Stimulated activated CD8-positive, alpha-beta memory T cell treated with anti-CD3 and anti-CD28 coated beads, Interleukin-2, amount 100 ng/mL, for 48 hours (primary cell): ENCODE measurements at places on chromosomes 1 and 21.

- DNase-seq = no peak
Measured at GRCh38 chr1:12114340-12114683, 51.2 kb downstream of the TNFRSF8 start.

DNA sequence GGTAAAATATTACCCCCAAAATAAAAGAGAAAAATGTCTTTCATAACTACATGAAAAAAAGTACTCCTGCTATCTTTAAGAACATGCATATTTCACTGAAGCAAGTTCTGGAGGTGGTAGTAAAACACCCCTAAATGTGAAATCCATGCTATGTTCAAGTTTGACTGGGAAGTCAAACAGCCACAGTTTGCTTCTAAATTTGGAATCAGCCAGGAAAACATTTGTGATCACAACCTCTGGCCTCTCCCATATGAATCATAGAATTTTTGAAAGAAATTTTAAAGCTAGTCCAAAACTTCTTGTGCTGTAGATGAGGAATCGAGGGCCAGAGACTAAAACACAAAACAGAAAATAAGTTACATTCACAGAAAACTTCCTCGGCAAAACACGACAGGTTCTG lies 6.6 kb downstream of the SORT1 start:
- no peak for DNase-seq

GRCh38 chr1:209202830-209203532 lies 380.5 kb upstream of the CAMK1G start:
- DNase-seq = no peak

DNA sequence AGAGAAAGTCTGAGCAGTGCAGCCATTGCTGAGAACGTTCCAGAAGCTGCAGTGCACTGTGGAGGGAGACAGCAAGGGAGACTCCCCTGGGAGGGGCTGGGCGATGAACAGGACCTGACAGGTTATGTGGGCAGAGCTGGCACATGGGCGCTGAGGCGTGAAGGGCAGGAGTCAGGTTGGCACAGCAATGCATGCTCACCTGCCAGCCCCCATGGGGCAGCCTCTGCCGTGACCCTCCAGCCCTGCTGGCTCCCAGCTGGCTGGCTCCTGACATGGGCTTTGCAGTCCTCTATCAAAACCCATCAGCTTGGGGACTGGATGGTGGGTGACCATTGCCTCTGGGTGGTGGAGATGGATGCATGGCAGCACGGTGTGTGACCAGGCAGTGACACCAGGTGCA lies 300.3 kb downstream of the CAMTA1 start:
- no peak for DNase-seq

DNA sequence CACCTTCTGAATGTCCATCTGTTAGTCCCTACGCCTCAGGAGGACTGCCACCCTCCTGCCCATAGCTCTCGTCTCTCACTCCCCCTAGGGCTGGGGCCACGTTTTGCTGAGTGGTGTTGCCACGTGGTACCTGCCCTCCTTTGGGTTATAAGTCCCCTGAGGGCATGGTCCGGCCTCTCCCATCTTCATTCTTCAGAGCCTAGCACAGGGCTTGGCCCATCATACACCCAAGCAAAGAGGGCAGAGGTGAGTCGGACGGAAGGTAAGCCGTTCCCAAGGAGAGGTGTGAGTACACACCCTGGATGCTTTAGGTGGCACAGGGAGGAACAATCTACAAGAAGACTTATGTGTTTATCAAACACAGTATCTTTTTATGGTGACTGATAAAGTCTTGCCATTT lies 10.9 kb downstream of the PADI2 start:
- no peak for DNase-seq

DNA sequence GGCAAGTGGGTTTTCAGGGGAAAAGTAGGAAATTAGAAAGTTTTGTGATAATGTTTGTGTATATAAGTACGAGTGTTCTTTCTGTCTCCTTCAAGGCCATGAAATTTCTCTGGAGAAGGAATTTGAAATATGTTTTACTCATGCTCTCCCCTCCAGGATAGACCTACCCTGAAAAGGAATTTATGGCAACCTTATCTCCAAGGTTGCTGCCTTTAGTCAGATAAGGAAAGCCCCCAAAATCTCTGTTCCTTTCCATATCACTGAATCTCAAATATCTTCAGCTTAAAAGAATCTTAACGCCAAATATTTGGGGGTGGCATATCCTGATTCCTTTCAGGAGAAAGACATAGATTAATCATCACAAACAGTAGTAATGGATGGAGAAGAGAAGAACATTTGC lies 499 bp upstream of the C4BPB start:
- DNase-seq = no peak

GRCh38 chr1:166322470-166322869 lies 155.7 kb upstream of the FAM78B start:
- DNase-seq = no peak

GRCh38 chr1:116254776-116255175 lies 118.3 kb upstream of the ATP1A1 start:
- no peak for DNase-seq

- no peak for DNase-seq
Measured at GRCh38 chr21:29338256-29338655, 39.5 kb downstream of the BACH1 start.

- peak; percentile 62 for DNase-seq
Measured at GRCh38 chr1:155070721-155071569, 7.4 kb downstream of the EFNA4 start.

DNA sequence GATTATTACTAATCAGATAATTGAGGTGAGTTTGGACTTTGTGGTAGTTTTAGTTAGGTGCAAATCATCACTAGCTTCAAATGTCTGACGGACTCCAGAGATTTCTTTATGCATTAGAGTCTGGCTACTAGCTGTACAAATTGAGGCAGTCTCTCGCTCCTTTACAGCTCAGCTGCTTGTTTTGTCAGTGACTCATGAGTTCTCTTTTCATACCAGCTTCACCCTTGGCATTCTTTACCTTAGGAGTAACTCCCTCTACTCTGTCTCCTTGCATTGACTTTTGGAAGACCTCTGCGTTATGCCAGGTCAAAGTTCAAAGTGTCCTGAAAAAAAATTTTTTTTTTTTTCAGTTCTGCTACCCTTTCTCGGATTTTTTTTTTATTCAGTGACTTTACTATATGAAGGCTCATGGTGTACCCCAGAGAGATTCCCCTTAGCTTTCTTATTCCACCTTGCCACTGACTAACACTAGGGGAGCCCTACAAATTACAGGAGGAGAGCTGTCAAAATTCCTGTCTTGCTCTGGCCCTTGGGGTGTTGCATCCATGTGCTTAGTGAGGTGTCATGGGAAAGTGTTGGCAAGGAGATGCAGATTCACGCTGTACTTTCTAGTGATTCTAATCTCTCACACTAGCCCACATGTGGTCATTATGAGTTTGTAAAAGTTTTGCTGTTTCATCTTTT lies 576.6 kb downstream of the ADGRL2 start:
- no peak for DNase-seq
